ENCODE measurements at places on chromosomes 3 and 15. TPM values are rescaled to one million over a fixed set of nuclear protein-coding genes. Genes with fewer than 3 reads are reported as not detected.

The DGKG gene
- 0.48 TPM for polyA plus RNA-seq

The CHRNA7 gene
- polyA plus RNA-seq = 13.2 TPM

The NR2F2 gene
- polyA plus RNA-seq = 317 TPM

The GOLGA6A gene
- 0.18 TPM for polyA plus RNA-seq

The KIF23 gene
- 35.0 TPM for polyA plus RNA-seq

The SAMD7 gene
- polyA plus RNA-seq = not detected

The PRICKLE2 gene
- 22.1 TPM for polyA plus RNA-seq

The LSM3 gene
- 15.9 TPM for polyA plus RNA-seq

The CCDC33 gene
- polyA plus RNA-seq = 8.7 TPM

The ALS2CL gene
- polyA plus RNA-seq = 20.6 TPM

The PLXNB1 gene
- 181 TPM for polyA plus RNA-seq

The DLL4 gene
- 8.6 TPM for polyA plus RNA-seq

GRCh38 chr15:73897441-73898261 lies 24.3 kb downstream of the TBC1D21 start:
- no peak for DNase-seq

DNA sequence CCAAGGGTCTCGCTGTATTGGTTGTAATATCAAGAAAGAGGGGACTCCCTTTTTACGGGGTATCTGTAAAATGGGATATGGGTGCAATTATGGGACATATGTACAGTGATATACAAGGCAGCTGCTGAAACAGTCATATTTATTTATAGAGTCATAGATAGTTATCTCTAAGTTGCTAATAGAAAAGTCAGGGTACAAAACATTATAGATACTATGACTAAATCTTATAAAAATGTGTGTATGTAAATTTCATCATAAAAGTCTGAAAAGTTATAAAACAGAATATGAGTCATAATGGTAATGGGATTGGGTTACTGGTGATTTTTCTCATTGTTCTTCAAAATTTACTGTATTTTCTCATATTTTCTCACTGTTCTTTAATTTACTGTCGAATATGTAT lies 344.9 kb upstream of the SLCO3A1 start:
- no peak for DNase-seq

- DNase-seq = no peak
Measured at GRCh38 chr15:93520206-93520605, 431.2 kb upstream of the RGMA start.

GRCh38 chr3:45113625-45114050 lies 32.5 kb downstream of the CDCP1 start:
- no peak for DNase-seq

DNA sequence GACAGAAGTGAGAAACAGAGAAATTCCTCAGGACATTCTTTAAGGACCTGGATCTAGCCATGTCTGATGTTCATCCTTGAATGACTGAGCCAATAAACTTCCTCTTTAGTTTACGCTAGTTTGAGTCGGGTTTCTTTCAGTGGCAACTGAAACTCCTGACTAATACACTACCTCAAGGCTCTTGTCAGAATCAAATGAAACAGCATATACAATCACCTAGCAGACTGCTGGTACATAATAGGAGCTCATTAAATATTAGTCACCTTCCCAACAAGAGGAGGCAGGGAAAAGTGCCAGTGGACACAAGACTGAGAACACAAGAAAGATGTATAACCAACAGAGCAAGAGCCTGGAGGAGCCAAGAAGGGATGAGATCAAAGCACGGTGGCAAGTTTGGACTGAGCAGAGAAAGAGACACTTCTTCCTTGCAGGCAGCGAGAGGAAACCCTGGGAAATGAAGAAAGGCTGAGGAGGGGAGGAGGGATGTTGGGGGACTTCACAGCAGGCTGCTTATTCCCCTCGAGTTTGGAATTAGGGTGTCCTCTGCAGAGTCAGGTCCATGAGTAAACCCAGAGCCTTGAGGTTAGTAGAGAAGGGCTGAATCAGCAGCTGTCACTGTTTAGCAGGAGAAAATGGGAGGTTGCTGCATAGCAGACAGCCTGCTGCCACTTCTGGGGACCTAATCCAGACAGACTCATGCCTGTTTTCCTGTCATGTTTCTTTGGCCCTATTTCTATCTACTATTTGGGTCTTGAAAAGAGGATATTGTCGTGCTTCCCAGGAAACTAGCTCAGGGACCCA lies 73.3 kb downstream of the MRPL46 start:
- DNase-seq = no peak

DNA sequence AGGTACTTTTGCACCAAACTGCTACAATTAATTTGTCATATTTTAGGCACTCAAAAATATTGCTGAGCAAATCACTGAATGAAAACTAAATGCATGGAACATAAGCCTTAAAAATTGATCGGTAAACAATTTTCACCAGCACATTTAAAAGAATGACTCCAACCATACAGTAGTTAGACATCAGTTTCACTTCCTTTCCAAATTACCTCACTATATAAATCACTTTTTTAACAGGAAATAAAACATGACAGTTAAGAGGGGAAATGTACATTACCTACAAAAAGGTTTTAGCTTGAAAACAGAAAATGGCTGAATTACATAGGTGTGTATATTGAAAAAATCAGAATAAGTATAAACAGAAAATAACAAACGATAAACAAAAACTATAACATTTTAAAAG lies 108.4 kb downstream of the SERPINI1 start:
- DNase-seq = no peak

GRCh38 chr3:56054844-56055243 lies 413.4 kb downstream of the ERC2 start:
- DNase-seq = peak; percentile 42

DNA sequence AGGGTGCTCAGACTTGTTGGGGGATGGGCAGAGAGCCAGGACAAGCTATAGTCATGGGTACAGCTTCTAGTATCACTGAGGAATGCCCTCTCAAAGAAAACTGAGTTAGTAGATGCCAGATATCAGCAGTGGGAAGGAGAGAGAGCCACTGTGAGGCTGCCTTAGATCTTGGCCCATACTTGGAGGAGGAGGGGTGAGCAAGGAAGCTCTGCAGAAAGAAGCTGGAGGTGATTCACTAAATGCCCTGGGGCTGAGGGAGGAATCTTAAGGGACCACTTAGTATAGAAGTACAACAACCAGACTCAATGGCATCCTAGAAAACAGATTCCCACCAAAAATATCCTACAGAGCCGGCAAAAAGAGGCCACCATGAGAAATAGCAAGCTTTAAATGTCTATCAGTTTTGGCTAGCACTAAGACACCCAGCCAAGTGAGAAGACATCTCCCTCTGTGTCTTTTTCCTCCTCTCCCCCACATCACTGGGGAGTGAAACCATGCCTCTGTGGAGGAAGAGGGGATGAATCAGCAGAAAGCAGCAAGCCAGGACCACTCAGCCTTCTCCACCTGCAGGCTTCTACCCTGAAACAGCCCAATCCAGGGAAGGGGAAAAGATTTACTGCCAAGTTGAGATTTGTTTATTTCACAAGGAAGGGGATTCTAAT lies 282.5 kb upstream of the STT3B start:
- no peak for DNase-seq

DNA sequence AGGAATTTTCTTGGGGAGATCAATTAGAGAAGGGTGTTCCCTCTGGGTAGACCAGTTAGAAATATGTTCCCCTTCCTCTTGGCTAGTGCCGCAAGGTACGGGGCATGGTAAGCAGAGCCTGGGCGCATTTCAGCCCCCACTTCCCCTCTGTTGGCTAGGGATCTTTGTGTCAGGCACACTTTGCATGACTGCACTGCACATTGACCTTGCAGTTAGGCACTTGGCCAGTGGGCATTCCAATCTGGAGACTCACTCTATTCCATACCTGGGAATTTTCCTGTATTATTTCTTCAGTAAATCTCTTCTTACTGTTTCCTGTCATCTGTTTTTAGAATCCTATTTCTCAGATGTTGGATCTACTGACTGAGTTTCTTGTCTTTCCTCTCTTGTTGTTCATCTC lies 30.0 kb upstream of the CACNA1D start:
- no peak for DNase-seq

- no peak for DNase-seq
Measured at GRCh38 chr3:152219769-152220255, 48.9 kb upstream of the MBNL1 start.

GRCh38 chr15:50933341-50933740 lies 24.9 kb downstream of the AP4E1 start:
- DNase-seq = no peak

GRCh38 chr3:123341871-123342630 lies 106.8 kb downstream of the ADCY5 start:
- no peak for DNase-seq

DNA sequence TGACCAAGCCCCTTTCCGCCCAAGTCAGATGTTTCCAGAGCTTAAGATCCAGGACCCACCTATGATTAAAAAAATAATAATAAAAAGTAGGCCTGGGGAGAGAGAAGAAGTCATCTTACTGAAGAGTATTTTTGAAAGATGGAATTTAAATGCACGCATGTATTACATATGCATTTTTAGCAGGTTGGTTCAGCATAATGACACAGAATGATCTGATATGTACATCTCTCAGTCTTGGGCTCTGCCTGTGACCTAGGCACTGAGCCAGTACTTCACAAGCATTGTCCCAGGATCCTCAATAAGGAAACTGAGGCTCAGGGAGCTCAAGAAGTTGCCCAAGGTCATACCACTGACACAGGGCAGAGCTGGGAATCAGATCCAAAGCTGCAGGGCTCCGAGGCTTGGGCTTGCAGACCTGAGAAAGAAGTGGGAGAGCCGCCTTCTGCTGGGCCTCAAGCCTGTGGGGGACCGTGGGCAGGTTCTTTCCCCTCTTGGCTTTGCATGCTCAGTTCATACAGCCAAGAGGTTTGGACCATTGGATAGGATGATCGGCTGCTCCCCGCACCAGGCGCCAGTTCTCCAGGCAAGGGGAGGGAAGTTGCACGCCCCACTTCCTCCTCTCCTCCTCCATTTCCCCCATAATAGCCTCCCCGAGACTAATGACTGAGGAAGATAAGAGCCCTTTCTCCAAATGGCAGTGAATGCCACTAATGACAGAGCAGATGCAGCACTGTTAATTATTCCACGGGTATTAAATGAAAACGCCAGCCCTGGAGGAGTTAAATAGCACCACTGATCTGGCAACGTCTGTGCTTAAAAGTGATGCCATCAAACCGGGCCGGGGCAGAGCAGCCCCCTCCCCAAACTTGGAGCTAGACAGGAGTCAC lies 6.9 kb downstream of the SLC6A1 start:
- DNase-seq = no peak

DNA sequence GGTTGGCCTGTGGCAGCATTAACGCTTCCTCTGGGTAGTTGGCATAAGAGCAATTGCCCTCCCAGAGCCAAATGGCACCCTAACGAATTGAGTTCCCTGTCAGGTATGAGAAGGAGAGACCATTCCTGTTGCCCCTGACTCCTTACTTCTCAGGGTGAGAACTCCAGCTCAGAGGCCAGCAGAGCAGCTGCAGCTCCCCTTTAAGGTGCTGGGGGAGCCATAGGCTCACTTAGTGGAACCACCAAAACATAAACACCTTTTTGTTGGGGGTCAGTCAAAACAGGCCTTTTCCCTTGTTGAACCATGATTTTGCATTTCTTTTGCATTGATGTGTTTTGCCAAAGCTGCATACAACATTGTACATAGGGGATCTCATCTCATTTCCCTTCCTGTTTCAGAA lies 28.1 kb upstream of the LHFPL4 start:
- no peak for DNase-seq

- no peak for DNase-seq
Measured at GRCh38 chr15:29784413-29784812, 37.9 kb downstream of the TJP1 start.

GRCh38 chr3:25125201-25125600 lies 302.9 kb upstream of the RARB start:
- no peak for DNase-seq

GRCh38 chr15:47412136-47412535 lies 305.2 kb upstream of the SEMA6D start:
- no peak for DNase-seq

DNA sequence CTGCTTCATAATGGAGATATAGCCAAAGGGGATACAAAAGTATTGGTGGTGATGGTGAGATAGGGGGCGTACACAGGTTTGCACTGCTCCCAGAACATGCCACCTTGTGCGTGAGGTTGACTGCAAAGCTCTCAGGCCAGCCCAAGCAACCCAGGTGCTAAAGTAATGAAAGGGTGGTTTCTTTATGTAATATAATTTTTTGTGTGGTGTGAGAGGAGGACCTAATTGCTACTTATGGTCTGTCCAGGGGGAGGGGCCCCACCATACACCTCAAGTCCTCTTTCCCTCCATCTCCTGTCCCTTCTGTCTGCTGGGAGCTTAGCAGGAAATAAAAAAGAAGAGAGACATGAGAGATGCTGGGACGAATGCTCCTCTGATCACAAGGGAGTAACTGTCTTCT lies 53.8 kb downstream of the STARD5 start:
- no peak for DNase-seq

DNA sequence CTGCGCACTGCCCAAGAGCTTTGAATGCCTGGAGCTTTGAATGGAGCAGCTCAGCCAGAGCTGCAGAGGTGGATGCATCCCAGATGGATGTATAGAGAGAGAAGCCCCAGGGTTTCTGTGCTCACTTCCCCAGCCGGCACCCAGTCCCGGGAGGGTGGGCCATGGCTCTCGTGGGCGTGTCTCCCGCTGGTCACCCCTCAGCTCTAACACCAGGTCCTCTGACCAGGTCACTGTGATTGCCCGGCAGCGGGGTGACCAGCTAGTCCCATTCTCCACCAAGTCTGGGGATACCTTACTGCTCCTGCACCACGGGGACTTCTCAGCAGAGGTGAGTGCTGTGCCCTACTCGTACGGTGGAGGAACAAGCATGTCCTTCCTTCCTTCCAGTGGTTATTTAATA lies 10.7 kb downstream of the TMEM43 start:
- no peak for DNase-seq

DNA sequence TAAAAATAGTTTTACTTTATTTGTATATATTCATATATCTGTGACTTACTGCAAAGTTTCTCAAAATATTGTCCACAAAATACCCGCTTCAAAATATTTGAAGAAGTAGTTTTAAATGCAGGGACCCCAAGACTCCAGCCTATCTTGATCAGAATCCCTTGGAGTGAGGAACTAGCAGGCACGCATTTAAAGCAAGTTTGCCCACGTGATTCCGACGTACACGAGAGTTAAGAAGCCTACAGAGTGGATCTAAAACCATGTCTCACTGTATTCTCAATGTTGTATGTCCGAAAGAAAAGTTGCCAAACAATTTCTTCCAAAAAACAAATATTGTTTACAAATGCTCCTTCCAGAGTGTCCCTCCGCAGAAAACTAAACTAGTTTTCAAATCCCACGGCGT lies 1.7 kb downstream of the GABRB3 start:
- DNase-seq = no peak

DNA sequence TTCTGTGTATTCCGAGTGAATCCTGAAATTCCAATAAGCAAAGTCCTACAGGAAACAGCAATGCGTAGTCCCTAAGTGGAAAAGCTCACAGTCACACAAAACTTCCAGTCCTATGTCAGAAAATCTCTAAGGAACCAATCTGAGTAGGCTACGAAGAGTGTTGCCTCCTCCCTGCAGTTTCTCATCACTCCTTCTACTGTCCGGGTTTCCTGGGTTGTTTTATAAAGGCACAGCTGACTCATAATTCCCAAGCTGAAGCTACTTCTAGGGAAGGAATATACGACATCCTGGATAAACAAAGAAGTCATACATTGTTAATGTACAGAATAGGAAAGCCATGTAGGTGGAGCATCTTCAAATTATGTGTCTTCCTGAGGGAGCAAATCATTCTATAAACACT lies 65.7 kb upstream of the RGMA start:
- no peak for DNase-seq

Data from renal pelvis (tissue), 12 donors.